Muscle of leg (tissue), 16 donors: ENCODE measurements at places on chromosomes 1 and 21.

- no peak overlapping the region for H3K4me3 ChIP-seq
- H3K27ac ChIP-seq = no peak overlapping the region
- no peak for DNase-seq
- peaks cover 22% of the 10 kb centered on the region for H3K27me3 ChIP-seq
- no peaks in the 10 kb centered on the region for H3K36me3 ChIP-seq
- H3K4me1 ChIP-seq = peaks cover 3% of the 10 kb centered on the region
Measured at GRCh38 chr1:22279735-22280134, 136.8 kb upstream of the WNT4 start.

DNA sequence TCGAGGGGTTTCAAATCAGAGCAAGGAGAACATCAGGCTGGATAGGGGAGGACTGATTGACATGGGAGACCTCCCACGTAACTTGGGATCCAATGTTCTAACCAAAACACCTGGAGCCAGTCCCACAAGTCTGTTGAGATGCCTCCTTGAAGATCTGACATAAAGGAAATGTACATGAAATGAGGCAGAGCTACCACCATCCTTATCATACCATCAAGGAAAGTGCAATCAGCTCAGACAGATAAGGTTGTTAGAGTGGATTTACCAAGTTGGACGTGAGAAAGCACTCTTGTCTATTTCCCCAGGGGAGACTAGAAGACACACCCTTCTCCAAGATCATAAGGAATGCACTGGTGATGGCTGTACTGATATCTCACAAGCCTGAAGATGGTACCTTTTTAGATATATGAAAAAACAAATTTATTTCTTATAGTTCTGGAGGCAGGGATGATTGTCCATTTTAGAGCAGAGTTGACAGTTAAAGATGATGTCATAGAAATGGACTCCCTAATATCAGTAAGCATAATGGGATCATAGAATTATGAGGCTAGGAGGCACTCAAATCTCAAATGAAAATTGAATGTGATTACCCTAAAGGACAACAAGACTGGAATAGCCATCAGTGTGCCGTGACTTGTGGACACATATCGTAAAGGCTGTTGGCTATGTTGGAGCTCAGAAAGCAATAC lies 129.1 kb upstream of the RAB4A start:
- no peak overlapping the region for H3K4me3 ChIP-seq
- no peak overlapping the region for H3K27ac ChIP-seq
- H3K27me3 ChIP-seq = peaks cover 10% of the 10 kb centered on the region
- H3K36me3 ChIP-seq = no peaks in the 10 kb centered on the region
- peaks cover 14% of the 10 kb centered on the region for H3K4me1 ChIP-seq

- no peaks in the 10 kb centered on the region for H3K36me3 ChIP-seq
- no peaks in the 10 kb centered on the region for H3K27me3 ChIP-seq
- peaks cover 2% of the 10 kb centered on the region for H3K4me1 ChIP-seq
- H3K27ac ChIP-seq = no peak overlapping the region
Measured at GRCh38 chr1:12087797-12088314, 24.8 kb downstream of the TNFRSF8 start.

- no peak overlapping the region for H3K4me3 ChIP-seq
- no peaks in the 10 kb centered on the region for H3K4me1 ChIP-seq
- peaks cover 20% of the 10 kb centered on the region for H3K27me3 ChIP-seq
- H3K36me3 ChIP-seq = no peaks in the 10 kb centered on the region
- H3K27ac ChIP-seq = no peak overlapping the region
- no peak for DNase-seq
Measured at GRCh38 chr1:29511436-29511835, 275.1 kb downstream of the PTPRU start.
